ENCODE measurements at places on chromosomes 6 and 20.

- DNase-seq, result no peak
Observed at GRCh38 chr6:89050155-89050554, 30.4 kb upstream of the PNRC1 start.

- DNase-seq, result peak; percentile 57
Observed at GRCh38 chr6:81753711-81754577, 1.5 kb upstream of the TENT5A start.

DNA sequence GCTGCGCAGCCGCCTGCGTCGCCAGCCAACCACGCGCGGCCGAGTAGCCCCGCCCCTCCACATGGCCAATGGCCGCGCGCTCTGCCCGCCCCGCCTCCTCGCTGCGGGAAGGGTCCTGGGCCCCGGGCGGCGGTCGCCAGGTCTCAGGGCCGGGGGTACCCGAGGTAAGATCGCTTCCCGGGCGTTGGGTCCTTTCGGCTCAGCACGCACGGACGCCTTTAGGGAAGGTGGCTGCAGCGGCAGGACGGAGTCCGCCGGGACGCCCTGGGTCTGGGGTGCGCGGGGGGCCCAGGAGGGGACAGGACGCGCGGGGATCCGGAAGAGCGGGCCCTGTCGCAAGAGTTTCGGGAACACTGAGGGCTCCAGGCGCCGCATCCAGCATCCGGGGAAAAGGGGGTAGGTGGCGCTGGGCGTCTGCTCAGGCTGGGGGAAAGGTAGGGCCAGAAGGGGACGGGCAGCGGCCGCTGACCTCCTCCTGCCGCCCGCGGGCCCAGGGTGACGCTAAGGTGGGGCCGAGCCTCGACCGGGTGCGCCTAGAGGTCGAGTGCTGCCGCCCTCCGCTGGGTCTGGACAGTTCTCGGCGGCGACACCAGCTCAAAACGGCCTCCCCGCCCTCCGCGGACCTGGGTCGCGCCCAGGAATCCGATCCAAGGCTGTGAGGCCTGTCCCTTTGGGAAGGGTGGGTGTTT, at the start of gene MAVS:
MAVS (plus strand) TSS at position 95 of the 689 bp plus-strand sequence. CDS start 7,791 bp downstream, outside the sequence.
- DNase-seq, result peak; percentile 83

GRCh38 chr20:4418141-4418540, 303.6 kb upstream of the PRND start:
- no peak for DNase-seq

- no peak for DNase-seq
Observed at GRCh38 chr6:75145976-75146375, 59.9 kb downstream of the COL12A1 start.

DNA sequence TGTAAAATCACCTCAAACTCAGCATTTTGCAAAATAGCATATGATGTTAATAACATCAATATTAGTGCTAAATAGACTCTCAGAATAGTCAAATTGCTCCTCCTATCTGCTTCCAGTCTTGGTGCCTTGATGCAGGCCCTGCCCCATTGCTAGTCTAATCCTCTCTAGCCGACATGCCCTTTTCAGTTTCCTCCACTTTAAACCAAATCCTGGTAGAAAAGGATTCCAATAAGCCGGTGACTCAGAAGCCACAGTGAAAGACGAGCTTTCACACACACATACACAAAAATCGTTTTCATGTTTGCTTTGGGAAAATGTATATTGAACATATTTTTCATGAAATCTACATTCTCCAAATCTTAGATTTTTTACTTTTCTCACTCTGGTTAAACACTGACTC, 203.1 kb downstream of the LMBRD1 start:
- DNase-seq, result no peak

DNA sequence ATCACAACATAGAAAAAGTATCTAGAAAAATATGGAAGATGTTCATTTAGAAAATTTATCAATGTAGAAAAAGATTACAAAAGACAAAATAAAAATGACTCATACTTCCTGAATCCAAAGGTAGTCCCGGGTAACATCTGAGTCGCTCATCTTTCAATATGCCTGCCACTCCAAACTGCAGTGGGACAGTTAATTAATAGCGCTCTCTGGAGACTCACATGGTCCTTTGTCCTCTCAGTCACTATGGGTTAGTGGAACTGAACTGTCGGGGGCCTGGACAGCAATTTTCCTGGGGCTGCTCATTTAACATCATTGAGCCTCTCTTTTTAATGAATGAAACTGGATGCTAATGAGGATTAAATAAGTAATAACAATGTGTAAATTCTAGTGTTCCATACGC, 103.4 kb downstream of the MAP3K4 start:
- no peak for DNase-seq

DNA sequence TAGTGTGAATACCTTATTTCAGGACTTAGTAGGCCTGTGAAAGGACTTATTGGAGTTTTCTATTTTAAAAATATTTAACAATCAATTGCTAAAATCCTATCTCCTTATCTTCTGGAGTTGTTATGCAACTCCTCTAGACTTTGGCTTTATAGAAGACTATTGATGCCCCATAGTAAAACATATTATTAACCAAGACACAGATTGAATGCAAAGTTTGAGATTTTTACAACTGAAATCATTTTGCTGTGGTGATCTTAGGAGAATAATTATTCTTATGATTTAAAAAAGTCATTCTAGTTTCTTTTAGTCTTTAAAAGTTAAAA, 4.5 kb downstream of the HEY2 start:
- no peak for DNase-seq

DNA sequence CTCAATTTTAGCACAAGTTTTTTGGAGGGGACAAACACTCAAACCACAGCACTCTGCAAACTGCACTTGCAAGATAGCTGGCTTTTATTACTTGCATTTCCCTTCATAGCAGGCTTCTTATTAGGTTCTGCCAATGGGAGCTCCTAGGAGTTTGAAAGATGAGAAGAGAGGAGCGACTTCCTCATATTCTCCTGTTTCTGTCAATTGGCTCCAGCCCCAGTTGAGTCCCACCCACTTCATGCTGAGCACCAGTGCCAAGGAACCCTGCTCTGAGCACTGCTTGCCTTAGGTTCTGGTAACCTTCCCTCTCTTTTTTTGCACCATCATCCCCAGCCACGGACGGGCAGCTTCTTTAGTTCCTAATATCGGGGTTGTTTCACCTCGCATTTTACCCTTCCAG, 67.9 kb downstream of the PSMB1 start:
- no peak for DNase-seq

- DNase-seq, result no peak
Observed at GRCh38 chr6:156046841-156047449, 591.3 kb upstream of the NOX3 start.

DNA sequence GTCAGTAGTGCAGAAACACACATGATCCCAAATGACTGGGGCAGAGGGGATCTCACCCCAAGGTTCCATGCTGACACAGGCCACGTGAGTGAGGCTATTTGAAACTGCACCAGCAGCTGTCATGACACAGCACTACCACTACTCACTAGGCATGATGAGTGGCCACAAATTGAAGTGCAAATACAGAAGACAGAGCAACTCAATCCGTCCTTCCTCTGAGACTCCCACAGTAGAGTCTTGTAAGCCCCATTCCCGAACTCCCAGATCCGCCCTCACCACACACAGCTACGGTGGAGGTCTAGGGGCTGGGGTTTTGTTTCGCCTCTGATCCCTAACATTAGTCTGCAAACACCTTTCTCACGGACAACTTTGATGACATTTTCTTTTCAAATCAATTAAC, 113.3 kb upstream of the NUP153 start:
- DNase-seq, result peak; percentile 45

DNA sequence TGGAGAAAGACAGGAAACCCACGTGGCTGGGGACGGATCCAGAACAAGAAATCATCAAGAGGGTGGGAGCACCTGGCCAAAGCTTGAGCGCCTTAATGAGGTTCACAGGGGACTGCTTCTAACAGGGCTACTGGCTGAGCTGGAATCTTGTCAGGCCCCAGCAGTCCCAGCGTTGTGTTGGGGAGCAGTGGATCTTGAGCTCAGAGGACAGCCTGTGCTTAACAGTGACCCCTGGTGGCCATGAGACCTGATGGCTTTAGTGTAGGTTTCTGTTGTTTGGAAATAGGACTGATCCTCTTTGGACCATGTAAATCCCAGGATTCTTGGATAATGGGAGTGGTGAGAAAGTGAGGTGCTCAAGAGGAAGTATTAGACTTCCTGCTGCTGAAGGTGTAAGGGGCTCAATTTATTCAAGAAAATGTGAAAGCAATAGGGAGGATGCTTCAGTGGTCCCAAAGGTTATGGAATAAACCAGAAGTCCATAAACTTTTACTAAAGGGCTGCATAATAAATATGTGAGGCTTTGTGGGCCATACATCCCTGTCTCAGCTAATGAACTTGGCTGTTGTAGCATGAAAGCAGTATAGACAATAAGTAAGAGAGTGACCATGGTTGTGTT, 216.2 kb downstream of the NFATC2 start:
- no peak for DNase-seq

GRCh38 chr6:32075781-32076180, 33.4 kb downstream of the TNXB start:
- no peak for DNase-seq

DNA sequence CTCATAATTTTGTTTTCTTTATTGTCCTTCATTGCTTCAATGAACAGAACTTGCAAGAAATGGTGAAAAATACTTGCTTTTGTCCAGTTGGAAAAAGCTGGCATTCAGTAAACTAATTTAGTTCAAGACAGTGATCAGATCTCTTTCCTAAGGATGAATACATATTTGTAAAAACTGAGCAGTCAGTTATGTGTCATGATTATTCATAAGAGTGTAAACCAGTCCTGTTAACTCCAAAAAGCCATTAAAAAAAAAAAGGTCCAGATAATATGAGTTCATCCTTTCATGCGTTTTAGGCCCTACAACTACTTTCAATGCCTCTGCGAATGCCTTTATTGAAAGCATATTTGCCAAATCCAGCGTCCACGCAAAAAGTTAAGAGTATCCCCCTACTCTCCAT, 609 bp downstream of the PGM3 start:
- no peak for DNase-seq

DNA sequence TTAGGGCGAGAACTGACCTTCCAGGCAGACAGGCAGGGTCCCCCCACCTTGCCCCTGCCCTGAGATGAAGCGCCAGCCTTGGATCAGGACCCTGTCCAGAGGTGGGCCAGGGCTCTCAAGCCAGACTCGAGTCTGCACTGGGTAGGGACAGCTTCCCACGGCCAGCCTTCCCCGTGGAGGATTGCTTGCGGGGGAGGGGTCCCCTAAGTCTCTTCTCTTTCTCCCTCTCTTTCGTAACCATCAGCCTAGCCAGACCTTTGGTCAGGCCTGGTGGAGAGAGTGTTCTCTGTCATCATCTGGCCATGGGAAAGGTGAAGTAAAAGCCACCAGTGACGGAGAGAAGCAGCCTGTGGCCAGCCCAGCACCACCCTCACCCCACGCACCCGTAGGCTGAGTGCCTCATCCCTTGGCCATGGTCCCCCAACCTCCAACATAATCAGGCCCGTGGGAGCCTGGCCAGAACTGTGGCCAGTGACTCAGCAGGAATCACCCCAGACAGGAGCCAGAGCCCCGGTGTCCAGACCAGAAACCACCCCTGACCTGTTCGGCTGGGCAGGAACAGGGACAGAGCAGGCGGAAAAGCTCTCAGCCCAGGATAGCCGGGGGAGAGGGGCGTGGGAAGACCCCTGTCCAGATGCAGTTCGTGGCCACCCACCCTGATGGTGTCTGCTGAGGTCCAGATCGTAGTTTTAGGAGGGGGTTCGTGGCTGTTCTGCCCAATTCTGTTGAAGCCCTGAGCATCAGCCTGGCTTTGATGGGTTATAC, 47.1 kb downstream of the SNAI1 start:
- DNase-seq, result no peak

GRCh38 chr20:3818155-3819151, 1.9 kb upstream of the AP5S1 start:
- peak; percentile 80 for DNase-seq

DNA sequence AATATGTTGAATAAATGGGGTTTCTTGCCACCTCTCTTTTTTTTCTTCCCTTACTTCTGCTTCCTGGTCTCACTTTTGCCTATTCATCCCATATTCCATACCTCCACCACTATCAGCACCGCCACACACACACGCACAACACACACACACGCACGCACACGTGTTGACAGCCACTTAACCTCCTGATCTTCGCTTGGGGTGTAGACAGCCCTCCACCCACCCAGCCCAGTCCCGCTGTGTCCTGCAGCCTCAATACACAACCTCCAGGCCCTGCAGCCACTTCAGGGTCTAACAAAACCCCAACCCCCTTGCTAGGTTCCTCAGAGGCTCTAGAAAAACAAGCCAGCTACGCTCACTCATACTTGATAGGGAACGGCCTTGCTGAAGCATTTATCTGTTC, 72.3 kb downstream of the LINC00237 start:
- DNase-seq, result no peak

- DNase-seq, result no peak
Observed at GRCh38 chr20:14477125-14477524, 139.7 kb upstream of the FLRT3 start.
